ENCODE measurements at places on chromosomes 16 and 17.

DNA sequence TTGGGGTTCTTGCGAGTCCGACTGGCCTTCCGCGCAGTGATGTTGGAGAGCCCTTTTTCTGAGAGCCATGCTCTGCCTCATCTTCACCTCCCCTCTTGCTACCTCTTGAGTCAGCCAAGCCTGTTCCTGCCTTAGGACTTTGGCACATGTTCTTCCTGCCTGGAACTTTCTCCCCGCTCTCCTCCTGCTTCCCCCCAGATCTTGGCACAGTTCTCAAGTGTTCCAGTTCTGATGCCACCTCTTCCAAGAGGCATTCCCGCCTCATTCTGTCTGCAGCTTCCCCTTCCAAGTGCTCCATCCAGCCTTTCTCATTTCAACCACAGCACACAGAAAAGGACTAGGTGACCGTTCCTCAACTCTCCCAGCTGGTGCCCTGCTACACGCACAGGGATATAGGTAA lies 7.7 kb downstream of the AKAP1 start:
- no peak for DNase-seq

GRCh38 chr16:74281300-74281699 lies 15.3 kb upstream of the PSMD7 start:
- no peak for DNase-seq

- DNase-seq, result no peak
These were observed 6.3 kb downstream of the TERF2IP start for GRCh38 chr16:75653922-75654321.

DNA sequence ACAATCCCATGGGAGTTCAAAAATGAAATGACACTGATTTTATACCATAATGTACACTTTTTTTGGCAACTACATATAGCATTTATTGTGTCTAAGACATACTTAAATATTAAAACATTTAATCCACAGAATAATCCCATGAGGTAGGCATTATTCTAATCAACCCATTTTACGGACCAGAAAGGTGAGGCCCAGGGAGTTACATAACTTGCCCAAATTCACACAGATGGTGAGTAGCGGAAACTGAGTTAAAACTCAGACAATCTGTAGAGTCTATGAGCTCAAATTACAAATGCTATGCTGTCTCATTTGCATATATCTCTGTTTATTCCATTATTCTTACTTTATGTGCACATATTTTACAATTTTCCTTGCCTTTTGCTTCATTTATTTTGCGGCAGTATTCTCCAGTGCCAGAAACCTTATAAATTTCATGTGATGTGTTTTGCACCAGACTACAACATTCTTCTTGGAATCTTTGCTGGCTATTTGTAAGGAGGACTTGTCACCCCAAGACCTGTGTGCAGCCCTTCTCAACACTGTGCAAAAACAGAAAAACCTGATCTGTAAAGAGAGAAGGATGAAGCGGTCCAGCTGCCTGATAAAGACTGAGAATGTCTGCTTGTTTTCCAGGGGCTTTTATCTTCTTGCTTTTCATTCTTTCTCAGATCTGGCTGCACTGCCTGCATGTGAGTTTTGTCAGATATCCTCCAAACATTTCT lies 2.3 kb upstream of the ABCA9 start:
- no peak for DNase-seq

DNA sequence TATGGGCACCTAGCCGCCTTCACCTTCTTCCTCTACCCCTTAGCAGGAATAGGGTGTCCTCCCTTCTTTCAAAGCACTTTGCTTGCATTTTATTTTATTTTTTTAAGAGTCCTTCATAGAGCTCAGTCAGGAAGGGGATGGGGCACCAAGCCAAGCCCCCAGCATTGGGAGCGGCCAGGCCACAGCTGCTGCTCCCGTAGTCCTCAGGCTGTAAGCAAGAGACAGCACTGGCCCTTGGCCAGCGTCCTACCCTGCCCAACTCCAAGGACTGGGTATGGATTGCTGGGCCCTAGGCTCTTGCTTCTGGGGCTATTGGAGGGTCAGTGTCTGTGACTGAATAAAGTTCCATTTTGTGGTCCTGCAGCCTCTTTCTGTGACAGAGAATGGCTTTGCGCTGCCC lies 4.6 kb downstream of the TMUB2 start:
- no peak for DNase-seq

DNA sequence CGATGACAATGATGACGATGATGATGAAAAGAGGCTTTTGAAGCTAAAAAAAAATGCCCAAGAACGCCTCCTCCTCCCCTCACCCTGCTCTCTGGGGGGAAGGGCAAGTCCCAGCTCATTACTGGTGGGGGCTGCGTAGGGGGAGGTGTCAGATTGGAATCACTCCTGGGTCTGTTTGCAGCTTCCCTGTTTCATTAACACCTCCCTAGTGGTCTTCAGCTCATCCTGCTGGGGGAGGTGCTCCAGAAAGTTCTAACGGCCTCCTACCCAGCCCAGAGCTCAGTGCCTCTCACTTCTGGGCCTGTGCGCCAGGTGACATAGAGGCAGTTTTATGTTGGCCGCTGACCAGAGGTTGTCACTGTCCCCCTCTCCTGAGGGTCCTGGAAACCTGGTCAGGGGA lies 12.7 kb downstream of the MRM1 start:
- DNase-seq, result no peak

DNA sequence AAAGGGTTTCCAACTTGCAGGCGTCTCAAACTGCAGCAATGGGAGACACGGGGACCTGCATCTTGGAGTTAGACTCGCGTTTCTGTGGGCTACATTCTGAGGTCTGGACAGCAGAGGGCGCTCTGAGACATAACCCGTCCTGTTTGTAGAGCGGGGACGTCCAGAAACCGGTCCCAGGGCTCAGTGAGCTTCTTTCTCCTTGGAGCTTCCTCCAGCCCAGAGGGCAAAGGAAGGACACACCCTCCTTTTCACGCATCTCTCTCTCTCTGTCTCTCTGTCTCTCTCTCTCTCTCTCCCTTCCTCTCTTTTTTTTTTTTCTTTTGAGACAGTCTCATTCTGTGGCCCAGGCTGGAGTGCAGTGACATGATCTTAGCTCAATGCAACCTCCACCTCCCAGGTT lies 19.8 kb downstream of the COX4I1 start:
- peak; percentile 86 for DNase-seq

- no peak for DNase-seq
These were observed 1.7 kb upstream of the CBX8 start for GRCh38 chr17:79798299-79799173.

DNA sequence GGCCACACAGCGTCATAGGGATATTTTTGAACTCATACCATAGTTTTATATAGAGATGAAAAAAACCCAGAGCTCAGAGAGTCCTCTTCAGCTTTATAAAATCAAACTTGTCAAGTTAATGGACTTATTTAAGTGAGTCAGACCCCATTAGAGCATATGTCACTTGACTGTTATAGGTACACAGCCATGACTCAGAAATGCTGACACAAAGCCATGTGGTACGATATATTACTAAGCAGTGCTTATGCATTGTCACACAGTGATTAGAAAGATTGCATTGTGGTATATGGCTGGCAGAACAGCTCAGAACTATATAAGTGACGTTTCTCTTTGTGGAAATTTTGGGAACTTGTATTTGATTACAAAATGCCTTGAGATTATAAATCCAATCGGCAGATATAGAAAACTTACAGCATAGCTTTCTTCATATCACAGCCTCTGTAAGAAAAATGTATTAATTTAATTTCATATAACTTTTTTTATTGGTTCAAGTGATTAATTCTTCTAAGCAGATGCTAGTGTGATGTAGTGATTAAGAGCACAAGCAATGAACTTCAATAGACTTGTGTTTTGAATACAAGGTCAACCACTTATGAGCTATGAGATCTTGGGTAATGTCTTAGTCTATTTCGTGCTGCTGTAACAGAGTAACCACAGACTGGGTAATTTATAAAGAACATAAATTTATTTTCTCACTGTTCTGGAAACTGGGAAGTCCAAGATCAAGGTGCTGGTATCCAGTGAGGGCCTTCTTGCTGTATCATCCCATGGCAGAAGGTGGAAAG lies 25.8 kb upstream of the GINS3 start:
- peak; percentile 90 for DNase-seq

DNA sequence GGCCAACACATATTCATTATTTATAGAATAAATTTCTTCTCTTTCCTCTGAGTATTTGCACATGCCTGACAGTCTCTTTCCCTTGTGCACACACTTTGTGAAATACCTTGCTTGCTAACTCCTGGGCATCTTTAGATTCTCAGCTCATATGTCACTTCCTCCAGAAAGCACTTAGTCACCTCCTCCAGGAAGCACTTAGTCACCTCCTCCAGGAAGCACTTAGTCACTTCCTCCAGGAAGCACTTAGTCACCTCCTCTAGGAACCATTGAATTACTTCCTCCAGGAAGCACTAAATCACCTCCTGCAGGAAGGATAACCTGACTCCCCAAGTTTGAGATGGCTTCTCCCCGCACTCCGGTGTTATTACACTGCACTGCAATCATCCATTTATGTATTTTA lies 462.5 kb upstream of the EEF2KMT start:
- DNase-seq, result no peak

DNA sequence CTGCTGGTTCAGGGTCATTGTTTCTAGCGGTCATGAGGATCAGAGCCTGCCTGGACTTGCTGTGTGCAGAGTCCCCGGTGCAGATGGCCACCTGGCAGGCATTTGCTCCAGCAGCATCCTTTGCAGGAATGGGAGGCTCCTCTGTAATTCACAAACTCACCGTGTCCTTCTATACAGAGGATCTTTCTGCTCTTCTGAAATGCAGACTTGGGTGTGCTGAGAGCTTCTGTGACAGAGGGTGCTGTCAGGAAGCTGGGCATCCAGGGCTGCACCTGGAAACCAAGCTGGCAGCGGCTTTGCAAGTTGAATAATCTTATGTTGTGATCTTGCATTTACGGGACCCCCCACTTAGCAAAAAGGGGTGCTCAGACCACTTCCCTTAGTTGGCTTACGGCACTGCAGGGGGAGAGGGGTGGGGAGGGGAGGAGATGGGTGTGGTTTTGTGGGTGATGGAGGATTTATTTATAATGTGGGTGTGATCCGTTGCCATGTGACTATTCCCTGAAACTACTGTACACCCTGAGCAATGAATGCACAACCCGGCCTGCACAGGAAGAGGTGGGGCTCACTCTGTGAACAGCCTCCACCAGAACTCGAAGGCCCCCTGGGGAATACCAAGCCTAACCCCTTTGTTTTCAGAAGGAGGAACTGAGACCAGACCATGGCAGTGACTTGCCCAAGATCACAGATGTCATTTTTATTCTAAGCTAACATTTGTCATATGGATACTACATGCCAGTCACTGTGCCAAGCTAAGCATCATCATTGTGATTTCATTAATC lies 178.3 kb downstream of the PRKCB start:
- peak; percentile 97 for DNase-seq

DNA sequence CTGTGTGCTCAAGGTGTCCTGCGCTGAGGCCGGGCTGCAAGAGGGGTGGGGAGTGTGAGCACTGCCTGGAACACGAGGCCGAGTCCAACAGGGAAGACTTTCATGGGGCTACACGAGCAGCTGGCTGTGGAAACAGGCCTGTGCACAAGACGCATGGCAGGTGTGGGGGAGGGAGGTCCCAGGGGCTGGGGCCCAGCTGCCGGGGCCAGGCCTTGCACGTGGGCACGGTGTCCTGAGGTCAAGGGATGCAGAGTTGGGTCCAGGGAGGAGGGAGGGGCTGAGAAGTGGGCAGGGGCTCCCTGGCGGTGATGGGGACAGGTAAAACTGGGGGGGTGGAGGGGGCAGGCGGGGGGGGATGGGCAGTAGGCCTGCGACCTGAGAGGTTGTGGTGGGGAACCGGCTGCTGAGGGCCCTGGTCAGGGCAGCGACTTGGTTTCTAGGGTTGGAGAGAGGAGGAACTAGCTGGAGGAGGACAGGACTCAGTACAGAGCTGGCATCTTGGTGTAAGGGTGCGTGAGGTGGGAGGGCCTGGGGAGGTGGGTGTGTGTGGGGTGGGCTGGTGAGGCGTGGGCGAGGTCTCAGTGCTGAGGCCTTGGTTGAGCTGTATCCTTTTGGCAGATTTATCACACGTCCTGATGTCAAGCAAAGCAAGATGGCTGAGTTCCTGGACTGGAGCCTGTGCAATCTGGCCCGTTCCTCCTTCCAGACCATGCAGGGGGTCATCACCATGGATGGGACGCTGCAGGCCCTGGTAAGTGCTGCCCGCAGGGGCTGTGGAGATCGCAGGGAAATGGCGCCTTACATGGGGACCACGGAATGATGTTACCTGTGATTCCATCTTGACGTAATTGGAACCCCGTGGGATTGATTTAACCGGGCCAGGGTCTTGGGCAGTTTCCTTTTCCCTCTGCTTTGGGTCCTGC lies 29.4 kb downstream of the TBCD start:
- DNase-seq, result no peak

DNA sequence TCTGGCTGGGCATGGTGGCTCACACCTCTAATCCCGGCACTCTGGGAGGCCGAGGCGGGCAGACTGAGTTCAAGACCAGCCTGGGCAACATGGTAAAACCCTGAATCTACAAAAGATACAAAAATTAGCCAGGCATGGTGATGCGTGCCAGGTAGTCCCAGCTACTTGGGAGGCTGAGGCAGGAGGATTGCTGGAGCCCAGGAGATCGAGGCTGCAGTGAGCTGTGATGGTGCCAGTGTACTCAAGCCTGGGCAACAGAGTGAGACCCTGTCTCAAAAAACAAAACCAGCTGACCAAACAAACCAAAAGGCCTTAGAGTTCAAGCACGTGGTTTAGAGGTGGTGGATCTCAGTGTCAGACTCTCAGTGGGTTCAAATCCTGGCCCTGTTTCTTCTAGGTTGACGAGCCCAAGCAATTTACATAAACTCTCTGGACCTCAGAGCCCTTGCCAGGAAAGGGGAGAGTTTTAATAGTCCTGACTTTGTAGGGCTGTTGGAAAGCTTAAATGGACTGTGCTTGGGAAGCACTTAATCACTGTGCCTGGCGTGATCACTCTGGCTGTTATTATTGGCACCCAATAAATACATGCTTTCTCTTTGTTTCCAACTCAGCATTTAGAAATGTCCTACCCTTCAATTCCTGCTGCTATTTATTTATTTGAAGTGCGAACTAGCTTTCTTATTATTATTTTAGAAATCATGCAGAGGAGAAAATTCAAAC lies 44.7 kb downstream of the ABCC1 start:
- DNase-seq, result no peak

DNA sequence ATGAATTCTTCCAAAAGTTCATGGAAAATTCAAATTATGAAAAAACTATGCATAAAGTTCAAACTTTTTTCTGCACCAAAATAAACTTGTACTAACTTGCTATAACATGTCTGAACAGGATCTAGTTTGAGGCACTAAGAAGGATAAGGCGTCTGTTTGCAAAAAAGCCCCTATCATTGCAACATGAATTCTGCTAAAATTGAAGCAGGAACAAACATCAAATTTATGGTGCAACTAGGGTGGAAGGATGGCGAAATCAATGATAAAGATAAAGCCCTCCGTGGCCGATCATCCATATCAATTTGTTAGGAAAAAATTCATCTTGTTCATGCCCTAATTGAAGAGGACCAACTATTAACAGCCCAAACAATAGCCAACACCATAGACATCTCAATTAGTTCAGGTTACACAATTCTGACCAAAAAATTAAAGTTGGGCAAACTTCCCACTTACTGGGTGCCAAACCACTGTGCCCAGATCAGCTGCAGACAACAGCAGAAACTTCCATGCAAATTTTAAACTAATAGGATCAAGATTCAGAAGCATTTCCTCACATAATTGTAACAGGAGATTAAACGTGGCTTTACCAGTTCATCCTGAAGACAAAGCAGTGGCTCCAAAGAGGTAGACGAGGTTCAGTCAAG lies 12.9 kb downstream of the IL21R start:
- DNase-seq, result peak; percentile 79

All from inflammatory macrophage treated with lipopolysaccharide for 4 hours (primary cell).